ENCODE measurements at places on chromosomes 16 and 17.

DNA sequence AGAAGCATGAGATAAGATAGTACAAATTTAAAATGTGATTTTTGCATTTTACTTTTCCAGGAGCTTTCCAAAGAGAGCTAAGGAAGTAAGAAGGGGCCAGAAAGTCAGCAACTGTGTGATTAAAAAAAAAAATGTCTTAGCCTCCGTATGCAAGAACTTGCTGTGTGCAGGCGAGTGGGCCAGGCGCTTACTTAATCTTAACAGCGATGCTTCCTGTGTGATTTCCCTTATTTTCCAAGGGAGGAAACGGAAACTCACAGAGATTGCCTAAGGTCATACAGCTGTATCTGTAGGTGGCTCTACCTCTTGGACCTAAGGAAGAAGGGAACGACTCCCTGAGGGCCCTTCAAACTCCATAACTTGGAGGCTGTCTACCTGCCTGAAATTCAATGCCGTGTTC is 11.1 kb downstream of the HS3ST3B1 start:
- DNase-seq: no peak

DNA sequence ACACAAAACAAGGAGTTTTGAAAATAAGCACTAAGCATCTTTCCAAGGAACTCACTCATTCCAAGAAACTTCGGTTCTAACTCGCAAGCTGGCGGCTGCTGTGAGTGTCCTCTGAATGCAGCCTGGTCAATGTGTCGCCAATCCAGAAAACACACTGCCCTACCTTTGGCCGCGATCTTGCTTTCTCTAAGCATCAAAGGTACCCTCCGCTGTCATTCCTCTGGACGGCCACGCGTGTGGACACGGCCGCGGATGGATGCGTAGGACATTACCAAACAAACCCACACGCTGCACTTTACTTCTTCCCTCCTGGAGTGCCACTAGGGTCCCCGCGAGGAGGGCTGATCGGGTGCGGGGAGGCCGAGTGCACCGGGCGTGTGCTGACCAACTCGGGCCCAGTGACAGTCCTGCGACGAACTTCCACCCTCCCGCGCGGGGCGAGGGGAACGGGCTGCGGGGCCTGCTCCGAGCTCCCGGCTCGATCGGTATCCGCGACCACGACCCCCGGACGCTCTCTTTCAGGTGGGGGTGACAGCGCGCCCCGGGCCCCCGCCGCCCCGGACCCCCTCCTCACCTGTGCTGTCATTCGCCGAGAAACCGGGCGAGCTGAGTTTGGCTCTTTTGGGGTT is 1.1 kb downstream of the CREBBP start:
- no peak for DNase-seq

- no peak for DNase-seq
These were observed 403.8 kb downstream of the SHISA9 start for GRCh38 chr16:13305019-13305755.

DNA sequence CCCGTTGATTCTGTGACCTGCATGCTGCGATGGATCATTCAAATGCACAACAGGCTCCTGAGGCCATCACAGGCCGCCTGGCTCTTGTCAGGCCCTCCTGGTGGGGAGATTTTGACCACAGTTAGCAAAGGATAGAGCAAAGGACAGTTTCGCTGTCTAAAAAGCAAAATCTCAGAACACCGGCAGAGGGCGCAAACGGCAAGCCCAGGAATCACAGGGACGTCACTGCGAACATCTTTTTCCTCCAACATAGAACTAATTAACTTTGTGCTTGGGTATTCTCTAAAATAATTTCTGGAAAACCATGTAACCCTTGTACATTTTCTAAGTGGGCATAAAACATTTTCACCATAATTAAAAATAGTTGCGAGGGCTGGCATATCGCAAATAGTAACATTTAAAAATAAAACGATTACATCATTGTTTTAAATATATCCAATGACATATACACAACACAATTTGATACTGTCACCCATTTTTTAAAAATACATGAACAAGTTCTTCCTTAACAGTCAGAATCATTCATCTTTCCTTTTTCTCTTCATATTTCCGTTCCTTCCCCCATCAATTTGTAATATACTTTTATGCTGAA is 19.7 kb upstream of the SLC47A1 start:
- DNase-seq: peak; percentile 38

DNA sequence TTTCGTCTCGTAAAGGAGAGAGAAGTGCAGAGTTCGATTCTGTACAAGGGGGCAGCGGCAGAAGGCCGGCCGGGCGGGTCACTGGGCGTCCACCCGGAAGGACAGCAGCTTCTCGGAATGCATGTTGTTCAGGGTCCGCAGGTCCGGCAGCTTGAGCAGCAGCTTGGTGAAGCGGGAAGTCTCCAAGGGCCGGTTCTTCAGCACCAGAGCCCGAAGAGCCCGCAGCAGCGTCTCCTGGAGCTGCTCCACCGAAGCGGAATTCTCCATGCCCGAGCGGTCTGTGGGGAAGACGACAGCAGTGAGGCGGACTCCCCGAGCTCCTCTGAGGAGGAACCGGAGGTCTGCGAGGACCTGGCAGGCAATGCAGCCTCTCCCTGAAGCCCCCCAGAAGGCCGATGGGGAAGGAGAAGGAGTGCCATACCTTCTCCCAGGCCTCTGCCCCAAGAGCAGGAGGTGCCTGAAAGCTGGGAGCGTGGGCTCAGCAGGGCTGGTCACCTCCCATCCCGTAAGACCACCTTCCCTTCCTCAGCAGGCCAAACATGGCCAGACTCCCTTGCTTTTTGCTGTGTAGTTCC is 7.3 kb downstream of the NR1D1 start:
- DNase-seq: no peak

DNA sequence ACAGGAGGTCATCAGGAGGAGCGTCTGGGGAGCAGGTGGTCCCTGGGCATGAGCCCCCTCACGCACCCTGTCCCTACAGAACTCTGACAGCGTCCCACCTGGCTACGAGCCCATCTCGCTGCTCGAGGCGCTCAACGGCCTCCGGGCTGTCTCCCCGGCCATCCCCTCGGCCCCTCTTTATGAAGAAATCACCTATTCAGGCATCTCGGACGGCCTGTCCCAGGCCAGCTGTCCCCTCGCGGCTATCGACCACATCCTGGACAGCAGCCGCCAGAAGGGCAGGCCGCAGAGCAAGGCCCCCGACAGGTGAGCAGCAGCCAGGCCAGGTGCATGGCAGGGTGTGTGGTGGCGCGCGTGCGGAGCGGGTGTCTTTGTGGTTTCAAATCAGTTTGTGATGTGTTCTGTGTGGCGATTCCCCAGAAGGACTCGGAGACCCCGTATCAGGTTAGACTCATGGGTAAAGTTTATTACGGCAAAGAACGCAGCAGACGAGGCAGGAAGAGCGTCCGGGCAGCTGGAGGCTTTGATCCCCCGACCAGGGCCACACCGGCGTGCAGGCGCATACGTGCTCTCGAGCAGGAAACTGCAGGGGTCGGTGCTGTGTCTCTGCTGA is 11.8 kb upstream of the NUDT16L1 start:
- no peak for DNase-seq

GRCh38 chr16:3262517-3262916 is 6.1 kb upstream of the MEFV start:
- DNase-seq: no peak

DNA sequence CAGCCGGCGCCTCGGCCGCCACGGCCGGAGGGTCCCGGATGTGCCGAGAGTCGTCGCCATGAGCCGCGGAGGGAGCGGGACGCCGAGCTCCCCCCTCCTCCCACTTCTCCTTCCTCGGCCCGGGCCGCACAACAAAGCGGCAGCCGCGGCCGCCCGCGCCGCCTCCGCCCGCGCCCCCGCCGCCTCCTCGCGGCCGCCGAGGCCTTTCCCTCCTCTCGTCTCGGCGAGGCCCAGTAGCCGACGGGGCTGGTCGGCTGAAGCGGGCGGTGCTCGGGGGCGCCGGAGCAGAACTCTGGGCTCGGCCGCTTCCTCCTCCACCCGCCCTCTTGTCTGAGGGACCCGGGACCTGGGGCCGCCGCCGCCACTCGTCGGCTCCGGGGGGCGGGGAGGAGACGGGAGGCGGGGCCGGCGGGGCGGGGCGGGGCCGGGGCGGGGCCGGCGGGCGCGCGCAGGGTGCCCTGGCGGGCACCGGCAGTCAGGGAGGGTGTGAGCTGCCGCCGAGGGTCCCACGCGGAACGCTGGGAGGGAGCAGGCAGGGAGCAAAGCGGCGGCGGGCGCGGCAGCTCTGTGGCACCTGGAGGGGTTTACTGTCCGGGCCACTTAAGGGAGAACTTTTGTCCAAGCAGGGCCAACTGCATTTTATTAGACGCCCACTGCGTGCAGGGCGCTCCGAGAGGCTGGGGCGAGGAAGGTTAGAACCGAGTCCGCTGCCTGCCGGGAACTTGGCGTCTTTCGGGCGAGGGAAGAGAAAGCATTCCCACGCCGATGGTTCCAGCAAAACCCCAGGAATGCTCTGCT is at the start of gene SMURF2:
Gene SMURF2, minus strand, starts transcription at position 332 of the 798 bp plus-strand sequence. CDS start 427 bp downstream, outside the sequence.
- no peak for DNase-seq

- DNase-seq: no peak
These were observed 176.9 kb upstream of the GSE1 start for GRCh38 chr16:85436207-85436606.

DNA sequence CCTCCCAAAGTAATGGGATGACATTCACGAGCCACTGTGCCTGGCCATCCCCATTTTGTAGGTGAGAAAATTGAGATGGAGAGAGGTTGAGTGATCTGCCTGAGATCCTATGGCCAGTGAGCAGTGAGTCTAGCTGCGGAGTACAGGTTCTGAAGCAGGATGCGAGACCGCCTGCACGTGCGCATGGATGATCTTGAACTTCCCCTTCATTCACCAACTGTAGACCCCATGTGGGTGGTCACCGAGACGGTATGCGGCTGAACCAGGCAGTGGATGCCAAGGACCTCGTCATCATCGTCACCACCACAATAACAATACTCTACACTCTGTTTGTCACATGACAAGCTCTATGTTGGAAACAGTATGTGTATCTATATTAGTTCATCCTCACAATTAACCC is 6.2 kb upstream of the SPNS3 start:
- DNase-seq: no peak

GRCh38 chr16:87850009-87851006 is 19.0 kb downstream of the SLC7A5 start:
- no peak for DNase-seq

GRCh38 chr17:29084541-29085146 is 41.7 kb downstream of the PIPOX start:
- DNase-seq: no peak

GRCh38 chr16:12639044-12639443 is 164.6 kb downstream of the CPPED1 start:
- peak; percentile 88 for DNase-seq

GRCh38 chr16:71834291-71834690 is 11.5 kb upstream of the ATXN1L start:
- no peak for DNase-seq

- DNase-seq: no peak
These were observed 76.0 kb downstream of the ZNF18 start for GRCh38 chr17:11921296-11921695.

- no peak for DNase-seq
These were observed 9.1 kb upstream of the TMEM92 start for GRCh38 chr17:50265212-50265611.

- DNase-seq: no peak
These were observed 145.5 kb downstream of the CMIP start for GRCh38 chr16:81589975-81590650.

GRCh38 chr17:68381076-68381900 is 76.0 kb downstream of the WIPI1 start:
- no peak for DNase-seq

GRCh38 chr17:29042679-29043538 is at the start of gene PIPOX:
Gene PIPOX, plus strand, starts transcription at chr17:29043141. Its CDS starts 85 bp downstream, at chr17:29043226.
- no peak for DNase-seq

DNA sequence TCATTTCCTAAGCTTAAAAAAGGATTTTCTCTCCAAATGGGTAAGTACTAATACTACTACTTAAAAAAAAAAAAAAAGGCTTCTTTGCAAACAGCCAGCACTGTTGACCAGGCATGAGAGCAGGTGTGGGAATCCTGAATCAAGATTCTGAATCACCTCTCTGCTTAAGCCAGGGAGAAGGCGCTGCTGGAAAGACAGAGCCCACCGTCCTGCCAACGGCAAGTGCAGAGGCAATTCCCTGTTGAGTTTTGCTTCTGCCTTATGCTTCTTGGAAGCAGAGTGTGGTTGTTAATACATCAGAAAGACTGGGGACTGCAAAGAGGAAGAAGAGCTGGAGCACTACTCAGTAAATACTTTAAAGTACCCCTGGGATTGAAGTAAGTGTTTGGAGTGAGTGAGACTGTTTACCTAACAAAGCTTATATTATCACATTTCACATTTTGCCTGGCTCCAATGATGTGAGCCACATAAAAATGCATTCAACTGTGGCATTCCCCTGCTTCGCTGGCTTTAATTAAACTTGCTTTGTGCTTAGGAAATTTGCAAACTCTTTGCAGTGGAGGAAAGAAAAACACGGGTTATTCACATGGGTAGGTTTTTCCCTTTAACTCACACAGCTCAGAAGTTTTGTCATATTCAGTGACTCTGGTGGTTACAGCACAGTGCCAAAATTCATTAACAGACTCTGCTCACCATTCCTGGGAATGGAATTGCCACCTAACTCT is 86.0 kb upstream of the KIF2B start:
- DNase-seq: no peak

DNA sequence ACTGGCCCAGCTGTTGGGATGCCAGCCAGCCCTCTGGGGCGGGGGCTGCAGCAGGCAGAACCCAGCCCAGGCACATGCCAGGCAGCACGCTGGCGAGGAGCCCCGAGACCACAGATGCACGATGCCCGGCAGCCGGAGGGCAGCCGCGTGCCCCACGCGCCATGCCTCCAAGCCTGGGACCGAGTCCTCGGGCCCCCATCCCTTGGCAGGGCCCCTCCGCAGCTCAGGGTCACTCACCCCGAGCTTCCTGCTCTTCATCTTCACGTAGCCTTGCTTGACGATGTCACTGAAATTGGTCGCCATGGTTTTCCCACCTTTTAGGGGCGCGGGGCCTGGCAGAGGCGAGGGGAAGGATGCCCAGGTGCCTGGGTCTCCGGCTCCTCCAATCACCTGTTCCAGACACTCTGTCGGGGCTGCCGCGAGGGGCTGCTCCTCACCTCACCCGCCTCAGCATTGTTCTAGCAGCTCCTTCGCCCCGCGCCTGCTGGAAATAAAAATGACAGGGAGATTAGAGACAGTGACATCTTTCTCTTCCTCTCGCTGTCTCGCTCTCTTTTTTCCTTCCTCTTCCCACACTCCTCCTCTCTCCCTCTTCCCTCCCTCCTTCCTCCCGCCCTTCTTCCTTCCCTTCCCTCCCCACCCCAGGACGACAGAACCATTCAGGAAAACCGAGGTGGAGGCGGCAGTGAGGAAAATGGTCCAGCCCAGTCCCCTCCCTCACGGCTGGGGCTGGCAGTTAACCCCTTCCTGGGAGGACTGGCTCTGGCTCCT is 6.9 kb downstream of the DOK4 start:
- DNase-seq: peak; percentile 20

Measured in HS-5 (cell line).